ENCODE measurements at places on chromosomes 1 and 21.

- no peak for DNase-seq
Measured at GRCh38 chr1:223765719-223766340, 53.5 kb downstream of the CAPN2 start.

DNA sequence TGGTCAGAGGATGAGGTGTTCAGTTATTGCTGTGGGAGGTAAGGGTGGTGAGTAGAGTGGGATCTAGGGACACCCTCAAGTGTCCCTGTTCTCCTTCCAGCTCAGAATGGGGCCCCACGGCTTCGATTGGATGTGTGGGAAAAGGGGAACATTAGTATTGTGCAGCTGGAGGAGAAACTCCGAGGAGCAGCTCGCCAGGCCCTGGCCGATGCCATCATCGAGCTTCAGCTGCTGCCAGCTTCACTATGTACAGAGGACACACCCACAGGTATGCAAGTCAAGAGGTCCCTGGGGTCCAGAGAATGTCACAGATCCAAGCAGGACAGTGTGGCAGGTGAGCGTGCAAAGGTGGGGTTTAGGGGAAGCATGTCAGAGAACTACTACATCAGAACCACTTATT is 13.9 kb downstream of the HYI start:
- DNase-seq = no peak

DNA sequence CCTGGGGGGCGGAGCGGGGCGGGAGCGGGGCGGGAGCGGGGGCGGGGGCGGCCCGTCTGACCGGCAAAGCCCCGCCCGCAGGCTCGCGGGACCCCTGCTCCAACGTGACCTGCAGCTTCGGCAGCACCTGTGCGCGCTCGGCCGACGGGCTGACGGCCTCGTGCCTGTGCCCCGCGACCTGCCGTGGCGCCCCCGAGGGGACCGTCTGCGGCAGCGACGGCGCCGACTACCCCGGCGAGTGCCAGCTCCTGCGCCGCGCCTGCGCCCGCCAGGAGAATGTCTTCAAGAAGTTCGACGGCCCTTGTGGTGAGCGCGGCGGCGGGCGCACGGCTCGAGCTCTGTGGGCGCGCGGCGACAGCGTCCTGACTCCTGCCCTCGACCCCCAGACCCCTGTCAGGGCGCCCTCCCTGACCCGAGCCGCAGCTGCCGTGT is 21.2 kb downstream of the AGRN start:
- DNase-seq = no peak

- DNase-seq = no peak
Measured at GRCh38 chr1:208107425-208108212, 136.6 kb downstream of the PLXNA2 start.

- no peak for DNase-seq
Measured at GRCh38 chr1:210076620-210077019, 138.6 kb downstream of the SYT14 start.

DNA sequence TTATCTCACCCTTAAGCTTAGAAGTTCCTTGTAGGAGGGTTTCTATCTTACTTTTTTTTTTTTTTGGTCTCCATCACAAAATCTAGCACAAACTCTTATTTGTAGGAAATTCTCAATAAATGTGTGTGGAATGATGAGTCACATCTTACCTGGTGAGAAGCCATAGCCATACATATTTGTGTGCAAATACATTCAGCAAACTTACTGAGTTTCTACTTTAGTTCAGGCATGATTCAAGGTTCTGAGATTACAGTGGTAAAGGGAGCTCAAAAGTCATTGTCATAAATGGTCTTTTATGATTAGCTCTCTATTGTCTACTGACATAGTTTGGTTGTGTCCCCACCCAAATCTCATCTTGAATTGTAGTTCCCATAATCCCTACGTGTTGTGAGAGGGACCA is 193.1 kb upstream of the UBE2U start:
- DNase-seq = no peak

DNA sequence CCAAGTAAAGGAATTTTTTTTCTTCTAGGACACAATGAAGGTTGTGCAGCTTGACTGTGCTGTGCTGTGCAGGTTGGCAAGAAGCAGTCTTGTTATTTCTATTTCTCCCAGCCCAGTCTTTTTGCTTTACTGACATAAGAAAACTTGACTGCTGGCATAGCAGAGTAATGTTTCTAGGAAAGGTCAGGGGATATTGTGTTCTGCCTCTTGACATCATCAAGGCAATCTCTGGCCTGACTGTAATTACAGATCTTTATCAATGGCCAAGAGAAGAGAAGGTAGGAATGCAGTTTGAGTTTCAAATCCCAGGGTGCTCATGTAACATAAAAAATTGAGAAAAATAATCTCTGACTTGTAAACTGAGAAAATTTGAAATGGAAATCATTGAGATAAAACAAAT is 226.3 kb upstream of the ADGRL4 start:
- DNase-seq = no peak

DNA sequence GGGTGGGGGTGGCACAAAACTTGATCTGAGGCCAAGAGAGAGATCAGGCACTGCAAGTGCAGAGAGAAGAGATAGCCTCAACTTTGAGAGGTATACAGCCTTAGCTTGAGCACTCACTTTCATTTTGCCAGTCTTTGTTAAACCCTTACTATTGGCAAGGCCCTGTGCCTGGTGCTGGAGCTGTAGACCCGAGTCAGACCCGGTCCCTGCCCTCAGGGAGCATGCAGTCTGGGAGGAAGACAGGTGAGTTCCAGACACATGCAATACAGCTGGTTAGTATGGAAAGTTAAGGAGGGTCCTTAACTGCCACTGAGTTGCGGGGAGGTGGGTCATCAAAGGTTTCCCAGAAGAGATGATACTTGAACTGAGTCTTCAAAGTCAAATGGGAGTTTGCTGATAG is 31.7 kb downstream of the RAB3B start:
- DNase-seq = no peak

DNA sequence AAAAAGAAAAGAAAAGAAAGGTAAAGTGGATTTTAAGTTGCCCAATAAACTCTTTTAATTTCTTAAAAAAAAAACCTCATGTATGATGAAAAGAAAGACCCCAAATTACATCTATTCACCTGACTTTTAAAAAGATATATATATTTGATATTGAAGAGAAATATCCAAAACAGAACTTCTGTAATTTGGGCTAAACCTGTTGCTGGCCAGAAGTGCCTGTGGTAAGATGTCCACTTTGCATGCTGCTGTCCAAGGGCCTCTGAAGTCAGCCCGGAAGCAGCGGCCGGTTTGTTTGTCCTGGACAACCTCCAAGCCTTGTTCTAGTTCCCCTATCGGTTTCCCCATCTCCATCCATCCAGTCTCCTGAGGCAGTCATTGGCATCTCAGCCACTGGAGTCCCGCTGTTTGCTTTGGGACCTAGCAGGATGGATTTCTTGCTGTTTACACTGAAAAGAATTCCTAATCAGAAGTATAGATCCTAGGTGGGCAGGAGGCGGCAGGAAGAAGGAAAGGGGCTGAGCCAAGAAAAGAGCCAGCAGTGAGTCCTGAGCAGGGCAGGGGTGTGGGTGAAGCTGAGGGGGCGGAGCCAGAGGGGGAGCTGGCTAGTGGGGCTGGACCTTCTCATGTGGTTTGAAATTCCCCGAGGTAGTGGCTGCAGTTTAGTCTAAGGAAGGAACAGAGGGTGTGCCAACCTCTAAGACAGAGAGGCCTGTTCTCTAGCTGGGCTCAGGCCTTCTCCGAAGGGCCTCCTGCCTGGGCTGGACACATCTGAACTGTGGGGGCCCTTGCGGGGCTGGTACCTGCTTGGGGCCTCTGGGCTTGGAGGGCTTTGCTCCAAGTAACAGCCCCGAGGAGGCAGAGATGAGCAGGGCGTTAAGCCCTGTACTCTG is 3.3 kb downstream of the NCMAP start:
- peak; percentile 34 for DNase-seq

GRCh38 chr1:98086796-98087441 is 166.1 kb upstream of the DPYD start:
- DNase-seq = peak; percentile 92

GRCh38 chr1:179951383-179952144 is 3.0 kb upstream of the CEP350 start:
- no peak for DNase-seq

- no peak for DNase-seq
Measured at GRCh38 chr1:3207217-3207848, 138.3 kb downstream of the PRDM16 start.

- no peak for DNase-seq
Measured at GRCh38 chr1:2258122-2258681, 30.1 kb downstream of the SKI start.

DNA sequence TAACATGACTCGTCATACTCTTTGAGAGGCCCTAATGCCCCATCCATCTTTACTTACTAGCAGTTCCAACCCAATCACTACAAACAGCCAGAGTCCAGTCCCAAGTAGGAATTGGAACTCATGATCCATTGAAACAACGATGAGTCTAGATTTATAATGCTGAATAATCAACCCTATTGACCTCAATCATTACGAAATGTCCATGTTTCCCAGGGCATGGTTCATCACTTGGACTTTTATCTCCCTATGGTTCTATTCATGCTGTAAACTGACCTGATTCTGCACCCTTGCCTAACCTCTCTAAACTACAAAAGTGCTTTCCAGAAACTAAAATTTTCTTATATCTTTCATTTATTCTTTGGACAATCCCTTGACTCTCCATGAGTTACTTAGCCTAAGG is 840.0 kb upstream of the B3GALT2 start:
- DNase-seq = no peak

- no peak for DNase-seq
Measured at GRCh38 chr1:203325026-203325417, 19.7 kb downstream of the BTG2 start.

- DNase-seq = no peak
Measured at GRCh38 chr1:238961790-238962189, 424.6 kb upstream of the CHRM3 start.

GRCh38 chr1:30885570-30886522 is 22.7 kb downstream of the SDC3 start:
- DNase-seq = no peak

DNA sequence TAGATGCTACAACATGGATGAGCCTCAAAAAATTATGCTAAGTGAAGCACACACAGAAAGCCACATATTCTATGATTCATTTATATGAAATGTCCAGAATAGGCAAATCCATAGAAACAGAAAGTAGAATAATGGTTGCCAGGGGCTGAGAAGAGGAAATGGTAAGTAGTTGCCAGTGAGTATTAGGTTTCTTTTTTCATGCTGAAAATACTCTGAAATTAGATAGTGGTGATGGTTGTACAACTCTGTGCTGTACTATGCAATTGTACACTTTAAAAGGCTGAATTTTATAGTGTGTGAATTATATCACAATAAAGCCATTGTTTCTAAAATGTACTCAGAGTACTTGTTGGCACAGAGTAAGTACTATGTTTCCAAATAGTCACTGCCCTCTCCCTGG is 15.5 kb upstream of the GFI1 start:
- DNase-seq = peak; percentile 7

- no peak for DNase-seq
Measured at GRCh38 chr1:156809711-156810366, 6.8 kb downstream of the SH2D2A start.

- DNase-seq = no peak
Measured at GRCh38 chr1:205066141-205066818, 18.0 kb downstream of the TMEM81 start.

- no peak for DNase-seq
Measured at GRCh38 chr1:165052431-165052830, 304.1 kb downstream of the LMX1A start.

DNA sequence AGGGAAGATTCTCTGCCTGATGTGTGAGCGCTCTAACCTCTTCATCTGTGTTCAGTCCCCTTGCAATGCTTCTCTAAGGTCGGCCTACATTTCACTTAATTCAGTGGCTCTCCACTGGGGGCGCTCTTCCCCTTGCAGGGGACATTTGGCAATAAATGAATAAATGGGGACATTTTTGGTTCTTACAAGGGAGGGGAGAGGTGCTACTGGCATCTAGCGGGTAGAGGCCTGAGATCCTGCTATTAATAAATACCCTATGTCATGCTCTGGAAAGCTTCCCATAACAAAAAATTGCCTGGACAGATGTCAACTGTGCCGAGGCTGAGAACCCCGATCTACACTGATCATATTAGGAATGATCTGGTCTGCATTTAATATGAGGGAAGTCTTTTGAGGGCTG is 25.9 kb upstream of the DNAJC11 start:
- DNase-seq = peak; percentile 15

DNA sequence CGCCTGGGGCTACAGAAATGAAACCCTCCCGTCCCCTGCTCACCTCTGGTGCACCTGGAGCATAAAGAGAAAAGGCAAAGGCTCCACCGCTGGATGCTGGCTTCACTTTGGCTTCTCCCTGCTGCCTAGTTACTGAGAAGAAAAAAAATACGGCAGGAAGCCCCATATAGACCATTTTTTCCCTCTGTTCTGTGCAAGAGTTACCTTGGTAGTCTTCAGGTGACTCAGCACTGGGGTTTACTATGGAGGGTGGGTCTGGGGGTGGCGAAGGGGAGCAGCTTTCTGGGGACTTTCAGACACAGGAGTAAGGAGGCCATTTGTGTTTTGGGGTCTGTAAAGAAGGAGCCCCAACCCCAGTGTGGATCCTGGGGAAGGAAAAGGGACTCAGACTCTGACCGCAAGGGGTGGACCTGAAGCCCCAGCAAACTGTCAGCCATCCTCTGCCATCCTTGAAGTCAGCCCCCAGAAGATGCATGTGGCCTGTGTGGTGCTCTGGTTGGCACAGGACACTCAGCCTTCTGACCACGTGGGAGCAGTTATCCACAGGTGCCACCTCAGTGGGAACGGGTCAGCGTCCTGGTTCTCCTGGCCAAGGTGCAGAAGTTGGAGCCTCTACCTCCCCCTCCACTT is 25.9 kb upstream of the EPS8L3 start:
- DNase-seq = no peak

- no peak for DNase-seq
Measured at GRCh38 chr1:44059664-44060355, 28.5 kb upstream of the SLC6A9 start.

DNA sequence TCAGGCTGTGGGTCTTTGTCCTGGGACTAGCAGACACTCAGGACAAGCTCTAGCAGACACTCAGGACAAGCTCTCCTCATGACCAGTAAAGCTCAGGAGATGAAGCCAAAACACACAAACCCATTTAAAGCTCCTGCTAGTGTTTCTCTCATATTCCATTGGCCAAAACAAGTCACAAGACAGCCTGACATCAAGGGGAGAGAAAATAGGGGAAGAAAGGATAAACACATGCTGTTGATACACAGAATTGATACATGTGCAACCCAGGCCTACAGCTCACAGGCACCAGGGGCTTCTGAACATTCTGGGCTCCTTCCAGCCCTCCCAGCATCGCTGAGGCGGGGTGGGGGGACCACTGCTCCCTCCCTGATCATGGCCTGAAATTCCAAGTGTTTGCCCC is 35.3 kb downstream of the ATF3 start:
- no peak for DNase-seq

DNA sequence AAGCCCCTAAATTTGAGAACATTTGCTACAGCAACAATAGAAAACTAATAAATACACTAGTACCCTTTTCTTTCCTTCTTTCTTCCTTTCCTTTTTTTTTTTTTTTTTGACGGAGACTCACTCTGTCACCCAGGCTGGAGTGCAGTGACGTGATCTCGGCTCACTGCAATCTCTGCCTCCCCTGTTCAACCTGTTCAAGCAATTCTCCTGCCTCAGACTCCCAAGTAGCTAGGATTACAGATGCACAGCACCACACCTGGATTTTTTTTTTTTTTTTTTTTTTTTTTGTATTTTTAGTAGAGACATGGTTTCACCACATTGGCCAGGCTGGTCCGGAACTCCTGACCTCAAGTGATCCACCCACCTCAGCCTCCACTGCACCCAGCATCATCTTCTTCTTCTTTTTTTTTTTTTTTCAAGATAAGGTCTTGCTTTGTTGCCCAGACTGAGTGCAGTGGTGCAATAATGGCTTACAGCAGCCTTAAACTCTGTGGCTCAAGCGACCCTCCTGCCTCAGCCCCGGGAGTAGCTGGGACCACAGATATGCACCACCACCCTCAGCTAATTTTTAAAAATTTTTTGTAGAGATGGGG is 19.6 kb upstream of the CBR3 start:
- no peak for DNase-seq

- no peak for DNase-seq
Measured at GRCh38 chr21:14010729-14011128, 200.0 kb downstream of the LIPI start.

Measured in AG04450 (cell line).